ENCODE measurements at places on chromosomes 7 and 10.

GRCh38 chr10:132517951-132518521 is 19.6 kb upstream of the INPP5A start:
- DNase-seq: no peak

DNA sequence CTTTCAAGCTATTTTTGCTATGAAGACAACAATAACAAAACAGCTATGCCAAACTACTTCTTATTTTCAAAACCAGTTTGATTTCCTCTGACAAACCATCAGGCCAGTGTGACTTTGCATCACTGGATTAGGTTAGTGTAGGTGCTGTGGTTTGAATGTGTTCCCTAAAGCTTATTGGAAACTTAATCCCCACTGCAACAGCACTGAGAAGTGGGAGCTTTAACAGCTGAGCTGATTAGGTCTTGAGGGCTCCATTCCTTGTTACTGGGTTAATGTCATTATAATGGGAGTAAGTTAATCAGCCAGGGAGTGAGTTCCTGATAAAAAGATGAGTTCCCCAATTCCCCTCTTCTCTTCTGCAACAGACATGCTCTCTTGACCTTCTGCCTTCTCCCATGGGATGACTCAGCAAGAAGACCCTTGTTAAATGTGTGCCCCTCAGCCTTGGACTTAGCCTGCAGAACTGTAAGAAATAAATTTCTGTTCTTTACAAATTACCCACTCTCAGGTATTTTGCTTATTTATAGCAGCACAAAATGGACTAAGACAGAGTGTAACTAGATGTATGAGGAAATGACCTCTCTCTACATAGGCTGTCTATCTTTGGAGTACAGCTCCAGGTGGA is 186.8 kb downstream of the CTTNBP2 start:
- no peak for DNase-seq

GRCh38 chr10:10138685-10139084 is 879.0 kb upstream of the CELF2 start:
- DNase-seq: no peak

DNA sequence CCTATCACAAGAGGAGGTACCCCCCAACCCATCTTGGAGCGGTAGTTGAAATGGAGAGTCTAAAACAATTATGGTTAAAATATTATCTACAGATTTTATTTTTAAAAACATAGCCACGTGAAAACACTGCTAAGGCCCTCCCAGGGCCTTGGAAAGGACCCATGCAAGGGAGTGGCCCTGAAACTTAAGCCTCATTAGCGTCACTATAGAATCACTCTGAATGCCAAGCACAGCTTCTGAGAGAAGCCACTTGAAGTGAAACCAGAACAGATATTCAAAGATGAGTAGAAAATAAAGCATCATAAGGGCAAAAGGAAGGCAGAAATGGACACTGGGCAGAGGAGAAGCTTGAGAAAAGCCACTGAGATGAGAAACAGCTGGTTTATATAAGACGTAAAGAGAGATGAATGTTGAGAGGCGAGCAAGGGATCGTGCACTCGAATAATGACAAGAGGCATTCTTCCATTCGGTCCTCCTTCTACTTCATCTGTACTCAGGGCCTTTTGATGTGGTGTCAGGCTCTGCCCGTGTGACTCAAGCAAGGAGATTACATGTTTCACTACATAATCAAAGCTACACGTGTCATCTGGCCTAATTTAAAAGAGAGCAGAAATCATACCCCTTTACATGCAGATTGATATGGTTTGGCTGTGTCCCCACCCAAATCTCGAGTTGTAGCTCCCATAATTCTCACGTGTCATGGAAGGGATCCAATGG is 33.4 kb upstream of the SLC39A12 start:
- no peak for DNase-seq

DNA sequence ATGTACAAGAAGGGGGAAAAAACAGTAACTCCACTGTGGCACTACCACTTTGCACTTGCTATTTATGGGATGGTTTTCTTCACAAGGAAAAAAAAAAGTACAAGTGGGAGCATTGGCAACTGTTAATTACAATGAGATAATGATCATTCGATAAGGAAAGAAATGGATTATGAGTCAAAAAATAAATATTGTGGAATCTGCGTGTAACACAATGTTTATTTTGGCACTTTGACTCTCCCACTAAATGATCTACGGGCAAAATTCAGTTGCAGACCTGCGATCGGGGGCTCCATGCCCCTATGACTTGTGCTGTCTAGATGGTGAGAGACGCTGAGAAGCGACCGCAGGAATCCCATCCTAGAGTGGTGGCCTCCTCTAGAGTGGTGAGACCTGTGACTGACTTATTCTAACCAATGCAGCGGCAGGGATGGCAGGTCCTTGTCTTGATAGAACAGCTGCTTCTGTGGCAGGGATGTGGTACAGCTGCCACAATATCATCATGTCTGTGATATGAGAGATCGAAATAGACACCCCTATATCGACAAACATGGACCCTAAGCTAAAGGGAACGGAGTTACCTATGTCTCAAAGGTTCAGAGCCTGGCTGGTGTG is 345.0 kb upstream of the KLF6 start:
- DNase-seq: no peak

DNA sequence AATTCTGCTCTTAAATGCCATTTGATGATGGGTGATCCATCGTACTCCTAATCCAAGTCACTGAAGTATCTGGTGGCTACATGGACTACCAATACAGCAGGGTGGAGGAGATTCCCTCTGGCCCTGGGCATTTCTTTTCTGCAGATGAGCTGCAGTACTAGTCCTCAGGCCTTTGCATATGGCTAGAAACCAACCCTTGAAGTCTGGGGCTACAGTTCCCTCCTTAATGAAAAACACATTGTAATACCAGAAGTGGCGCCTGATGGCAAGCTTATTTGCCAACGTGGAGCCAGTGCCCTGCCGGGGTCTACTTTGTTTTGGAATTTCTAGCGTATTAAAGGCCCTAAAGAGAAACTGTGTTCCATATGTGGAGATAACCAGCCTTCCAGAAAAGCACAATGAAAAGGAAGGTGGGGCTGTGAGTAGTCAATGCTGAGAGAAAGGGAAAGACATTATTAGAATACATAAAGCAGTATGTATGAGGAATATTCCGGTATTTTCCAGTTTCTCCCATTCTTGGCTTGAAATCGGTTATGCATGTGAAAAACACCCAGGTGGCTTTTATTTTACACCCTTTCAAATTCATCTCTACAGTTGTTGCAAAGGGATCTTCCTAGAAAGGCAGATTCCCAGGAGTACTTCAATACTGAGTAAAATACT is 368.8 kb downstream of the PRPF18 start:
- DNase-seq: no peak

DNA sequence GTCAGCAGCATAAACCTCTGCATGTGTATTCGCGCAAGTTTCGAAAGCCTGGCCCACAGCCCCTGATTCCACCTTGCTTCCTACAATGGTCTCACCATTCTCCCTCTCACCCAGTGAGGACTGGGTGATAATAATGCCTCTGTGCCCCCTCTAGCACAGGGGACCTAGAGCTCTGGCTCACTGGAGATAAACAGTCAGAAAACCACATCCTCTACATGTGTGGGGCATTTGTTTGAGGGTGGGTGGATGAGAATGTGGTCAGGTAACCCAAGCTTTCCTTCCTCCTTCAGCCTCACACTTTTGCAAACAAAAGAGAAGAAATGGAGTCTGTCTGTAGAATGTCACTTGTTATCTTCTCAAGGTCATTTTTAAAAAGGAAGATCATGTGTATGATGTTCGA is 373.5 kb downstream of the KCNMA1 start:
- DNase-seq: no peak

- DNase-seq: no peak
These were observed 3.3 kb downstream of the NPS start for GRCh38 chr10:127552446-127552845.

GRCh38 chr10:52217531-52217930 is 96.5 kb upstream of the DKK1 start:
- no peak for DNase-seq

DNA sequence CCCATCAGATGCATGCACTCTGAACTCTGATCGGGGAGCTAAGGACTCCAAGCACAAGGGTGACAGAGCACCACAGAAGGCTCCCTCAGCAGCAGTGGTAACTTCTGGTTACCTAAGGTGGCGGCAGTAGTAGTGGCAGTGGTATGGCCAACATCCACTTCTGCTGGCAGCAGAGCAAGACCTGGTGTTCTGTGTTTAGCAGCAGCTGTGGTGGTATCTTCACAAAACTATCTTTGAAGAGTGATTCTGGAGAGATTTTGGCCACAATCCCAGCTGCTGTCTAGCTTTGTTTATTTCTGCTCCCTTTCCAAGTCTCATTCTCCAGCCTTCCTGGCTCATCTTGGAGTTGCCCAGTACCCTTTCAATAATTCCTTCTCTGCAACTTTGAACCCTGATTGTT is 102.4 kb upstream of the LRGUK start:
- no peak for DNase-seq

GRCh38 chr10:5411941-5412276 is 448 bp upstream of the NET1 start:
- DNase-seq: no peak

- DNase-seq: no peak
These were observed 713.5 kb downstream of the SORCS1 start for GRCh38 chr10:106450966-106451365.

- no peak for DNase-seq
These were observed 35.2 kb downstream of the EEPD1 start for GRCh38 chr7:36188266-36188665.

DNA sequence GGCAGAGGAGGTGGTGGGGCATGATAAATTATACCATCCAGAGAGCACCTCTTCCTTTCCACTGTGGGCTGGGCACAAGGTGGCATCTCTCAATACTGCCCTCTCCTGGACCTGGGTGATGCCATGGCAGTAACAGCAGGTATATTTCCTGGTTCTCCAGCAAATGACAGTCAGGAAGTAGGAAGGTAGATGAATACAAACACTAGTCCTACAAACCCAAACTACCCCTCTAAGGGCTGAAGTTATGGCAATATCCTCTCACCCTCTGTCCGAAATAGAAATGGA is 1004.9 kb downstream of the KCNMA1 start:
- no peak for DNase-seq

GRCh38 chr10:125221716-125222115 is 61.4 kb upstream of the CTBP2 start:
- DNase-seq: no peak

DNA sequence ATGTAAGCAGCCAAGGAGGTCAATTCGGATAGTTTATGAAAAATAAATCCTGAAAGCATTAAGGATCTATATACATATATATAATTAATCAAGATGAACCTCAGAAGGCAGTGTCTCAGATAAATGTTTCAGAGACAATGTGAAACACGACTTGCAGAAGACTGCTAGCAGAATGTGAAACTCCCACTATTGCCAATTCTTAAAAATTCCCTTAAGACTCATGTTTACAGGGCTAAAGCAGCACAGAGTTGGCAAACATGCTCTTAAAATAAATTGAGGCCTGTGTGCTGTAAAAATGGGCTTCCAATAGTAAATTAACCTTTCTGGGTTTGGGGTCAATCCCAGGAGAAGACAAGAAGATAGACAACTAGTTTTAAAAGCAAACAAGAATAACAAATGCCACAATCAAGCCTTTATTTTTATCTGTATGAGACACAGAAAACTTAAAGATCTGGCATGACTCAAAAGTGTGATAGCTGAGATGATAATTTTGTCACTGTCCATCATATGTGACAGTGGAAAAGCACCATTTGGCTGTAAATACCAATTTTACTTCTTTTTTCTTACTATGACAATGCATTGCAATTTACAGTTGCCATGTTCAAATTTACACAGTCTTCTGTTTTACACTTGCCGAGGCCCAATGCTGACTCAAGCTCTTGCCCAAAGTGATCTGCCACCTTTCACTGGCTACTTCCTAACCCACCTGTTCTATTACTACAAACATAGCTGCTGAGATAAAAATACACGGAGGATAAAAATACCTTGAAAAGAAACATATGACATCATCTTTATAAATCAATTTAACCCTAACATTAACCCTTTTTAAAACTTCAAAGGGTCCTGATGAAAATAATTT is 78.6 kb downstream of the CHCHD3 start:
- DNase-seq: no peak
